HTR-8/SVneo (cell line): ENCODE measurements at places on chromosomes 3 and 15.

GRCh38 chr3:97793420-97794019 lies 28.3 kb upstream of the CRYBG3 start:
- peak; percentile 22 for DNase-seq

DNA sequence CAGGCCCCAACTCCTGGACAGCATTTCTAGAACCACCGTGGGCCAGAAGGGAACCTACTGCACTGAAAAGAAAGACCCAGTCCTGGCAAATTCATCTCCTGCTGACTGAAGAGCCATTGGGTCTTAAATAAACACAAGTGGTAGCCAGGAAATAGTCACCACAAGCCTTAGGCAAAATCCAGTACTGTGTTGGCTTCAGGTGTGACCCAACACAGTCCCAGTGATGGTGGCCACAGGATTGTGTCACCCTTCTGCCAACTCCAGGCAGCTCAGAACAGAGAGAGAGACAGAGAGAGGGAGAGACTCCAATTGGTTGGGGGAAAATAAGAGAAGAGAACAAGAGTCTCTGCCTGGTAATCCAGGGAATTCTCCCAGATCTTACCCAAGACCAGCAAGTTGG lies 23.1 kb downstream of the NEDD4 start:
- DNase-seq: no peak

DNA sequence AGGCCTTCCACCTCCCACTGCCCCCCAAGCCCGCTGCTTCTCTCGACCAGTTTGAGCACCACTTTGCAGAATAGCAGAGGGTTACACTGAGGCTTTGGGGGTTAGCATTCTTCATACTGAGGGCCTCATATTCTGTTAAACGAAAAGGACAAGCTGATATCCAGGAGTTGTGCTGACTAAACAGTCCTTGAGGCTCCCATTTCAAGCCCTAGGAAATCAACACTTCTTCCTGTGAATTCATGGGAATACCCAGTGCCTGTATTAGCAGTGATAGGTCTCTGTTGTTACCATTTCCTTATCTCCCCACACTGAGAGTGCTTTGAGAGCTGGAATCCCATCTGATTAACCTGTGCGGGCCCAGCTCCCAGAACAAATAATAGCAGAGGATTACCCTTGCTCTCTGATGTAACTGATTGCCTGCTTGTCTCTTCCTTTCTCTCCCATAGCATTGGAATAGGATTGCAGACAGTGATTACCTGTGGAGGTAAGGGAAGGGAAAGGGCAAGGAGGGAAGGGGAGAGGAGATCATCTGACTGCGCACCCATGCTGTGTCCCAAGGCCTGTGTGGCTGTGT lies 930 bp downstream of the FBXW12 start:
- no peak for DNase-seq

GRCh38 chr3:158841387-158841786 lies 39.5 kb downstream of the MFSD1 start:
- no peak for DNase-seq

GRCh38 chr3:35336601-35337000 lies 302.7 kb upstream of the ARPP21 start:
- DNase-seq: no peak

- no peak for DNase-seq
Measured at GRCh38 chr15:84844964-84845363, 27.8 kb downstream of the ALPK3 start.

DNA sequence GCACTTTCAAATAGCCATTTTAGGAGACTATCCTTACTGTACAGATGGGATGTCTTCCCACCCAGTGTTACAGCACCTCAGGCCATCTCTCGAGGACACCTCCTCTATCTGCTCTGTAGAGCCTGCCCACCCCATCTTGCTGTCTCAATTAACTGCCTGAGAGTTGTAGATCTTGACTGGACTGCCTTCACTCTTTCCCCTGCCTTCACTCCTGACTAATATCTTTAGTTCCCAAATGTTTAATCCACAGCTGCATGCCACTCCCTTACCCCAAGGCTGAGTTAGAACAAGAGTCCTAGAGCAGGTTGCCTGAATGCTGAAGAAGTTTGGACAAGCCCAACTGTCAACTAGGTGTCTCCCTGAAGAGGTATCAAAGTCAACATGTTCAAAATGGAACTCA lies 1.3 kb upstream of the PP2D1 start:
- DNase-seq: no peak

DNA sequence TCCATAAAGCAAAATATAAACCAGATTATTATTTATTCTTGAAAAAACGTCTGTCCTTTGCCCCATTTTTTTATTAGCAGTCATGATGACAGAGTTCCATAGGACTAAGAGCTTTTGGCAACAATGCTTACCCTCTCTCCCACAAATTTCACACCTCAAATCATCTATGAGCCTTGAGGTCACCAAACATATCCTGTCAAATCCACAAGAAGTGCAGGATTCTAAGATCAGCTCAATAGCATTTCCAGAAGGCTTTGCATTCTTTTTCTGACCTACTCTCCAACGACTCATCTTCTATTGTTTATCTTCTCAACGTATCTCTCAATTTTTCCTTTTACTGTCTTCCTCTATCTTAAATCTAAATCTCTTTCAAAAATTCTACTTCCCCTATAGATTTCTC lies 619.1 kb upstream of the BCHE start:
- DNase-seq: no peak

- DNase-seq: peak; percentile 17
Measured at GRCh38 chr3:150309557-150309956, 98.5 kb upstream of the TSC22D2 start.

- DNase-seq: no peak
Measured at GRCh38 chr15:58232281-58233065, 94.3 kb downstream of the AQP9 start.

- DNase-seq: no peak
Measured at GRCh38 chr15:90059208-90059985, 42.9 kb downstream of the IDH2 start.

DNA sequence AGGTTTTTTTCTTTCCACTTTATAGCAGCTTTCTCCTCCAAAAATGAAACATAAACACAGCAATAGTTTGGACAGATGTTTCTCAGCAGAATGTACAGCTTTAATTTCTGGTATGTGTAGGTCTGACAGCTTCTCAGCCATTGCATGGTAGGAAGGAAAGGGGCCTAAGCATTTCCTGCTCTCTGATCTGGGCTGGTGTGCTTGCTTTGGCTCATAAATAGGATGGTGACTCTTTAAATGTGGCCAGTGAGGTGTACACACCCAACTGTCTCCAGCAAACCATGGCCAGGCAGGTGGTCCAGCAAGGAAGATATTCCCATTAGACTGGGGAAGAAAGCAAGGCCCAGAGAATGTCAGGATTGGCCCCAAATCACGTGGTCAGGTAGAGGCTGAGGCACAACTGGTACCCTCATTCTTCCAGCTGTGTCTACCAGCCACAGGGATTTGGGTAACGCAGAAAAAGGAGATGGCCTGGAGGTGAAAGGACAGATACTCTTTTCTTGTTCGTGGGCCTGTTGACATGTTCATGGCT lies 52.1 kb downstream of the ITGA11 start:
- DNase-seq: no peak

GRCh38 chr3:61442696-61443095 lies 118.7 kb upstream of the PTPRG start:
- no peak for DNase-seq

DNA sequence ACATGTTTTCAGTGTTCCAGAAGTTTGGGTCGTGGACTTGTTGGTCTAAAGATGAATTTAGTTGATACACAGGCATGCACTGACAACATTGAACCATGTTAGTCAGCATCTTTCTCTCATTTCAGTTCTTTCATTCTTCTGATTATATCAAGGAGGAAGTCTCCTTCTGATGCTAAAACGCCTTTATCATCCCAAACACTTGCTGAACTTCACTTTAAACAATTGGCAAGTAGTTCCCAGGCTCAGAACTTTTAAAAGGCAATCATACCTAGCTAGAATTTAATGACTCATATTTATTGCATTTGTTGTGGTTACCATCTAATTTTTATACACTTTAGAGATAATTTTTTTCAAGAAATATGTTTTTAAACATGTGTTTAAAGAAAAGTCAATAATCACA lies 15.9 kb downstream of the LMCD1 start:
- no peak for DNase-seq

DNA sequence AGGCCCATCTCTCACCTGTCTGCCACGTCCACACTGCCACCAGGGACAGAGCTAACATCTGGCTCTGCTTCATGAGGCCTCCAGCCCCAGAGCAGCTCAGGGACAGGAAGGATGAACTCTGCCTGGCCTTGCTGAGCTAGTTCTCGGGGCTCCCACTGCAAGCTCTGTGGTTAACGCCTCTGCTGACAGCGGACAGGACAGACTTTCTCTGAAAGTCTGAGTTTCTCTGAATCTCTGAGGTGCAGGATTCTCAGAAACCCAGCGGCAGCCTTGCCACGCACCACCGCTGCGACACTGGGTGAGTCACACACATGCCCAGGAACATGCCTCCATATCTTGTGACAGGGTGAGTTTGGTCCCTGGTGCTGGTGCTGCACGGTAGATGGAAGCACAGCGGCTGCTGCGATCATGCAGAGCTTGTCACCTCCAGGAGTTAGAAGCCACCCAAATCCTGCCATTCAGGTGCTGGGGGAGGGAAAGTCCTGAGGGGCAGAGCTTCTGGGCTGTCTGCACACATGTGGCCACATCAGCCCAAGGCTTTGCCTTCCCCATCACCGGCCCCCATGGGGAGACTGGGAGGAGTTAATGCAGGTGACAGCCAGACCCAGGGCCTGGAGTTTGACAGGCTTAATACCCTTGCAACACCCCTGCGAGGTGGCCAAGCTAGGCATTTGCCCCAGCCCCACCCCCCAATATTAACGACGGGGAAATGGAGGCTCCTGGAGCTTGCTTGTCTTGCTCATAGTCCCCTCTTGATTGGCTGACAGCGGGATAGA lies 267.0 kb downstream of the PLCL2 start:
- no peak for DNase-seq

GRCh38 chr3:14991151-14991742 lies 43.9 kb downstream of the NR2C2 start:
- DNase-seq: no peak

DNA sequence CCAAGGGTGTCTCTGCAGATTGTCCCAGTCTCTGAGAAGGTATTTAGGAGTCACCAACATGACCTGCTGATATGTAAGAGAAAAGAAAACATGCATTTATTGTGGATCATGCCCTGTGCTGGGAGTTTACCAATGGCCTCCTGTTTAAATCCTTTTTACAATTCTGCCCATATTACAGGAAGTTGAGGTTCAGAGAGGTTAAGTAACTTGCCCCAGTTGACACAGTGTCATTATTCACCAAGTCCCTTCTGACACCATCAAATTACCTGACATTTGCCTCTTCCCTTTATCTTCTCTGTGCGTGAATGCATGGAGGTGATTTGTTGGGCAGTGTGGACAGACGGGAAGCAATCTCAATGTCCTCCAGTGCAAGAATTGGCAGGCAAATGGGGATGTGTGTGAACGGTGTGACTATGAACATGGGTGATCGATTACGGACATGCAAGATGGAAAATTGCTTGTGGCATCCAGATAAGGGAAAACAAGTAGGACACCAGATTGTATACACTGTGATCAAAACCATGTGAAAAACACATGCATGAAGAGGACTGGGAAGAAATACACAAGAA lies 27.3 kb downstream of the ZNF710 start:
- DNase-seq: no peak

DNA sequence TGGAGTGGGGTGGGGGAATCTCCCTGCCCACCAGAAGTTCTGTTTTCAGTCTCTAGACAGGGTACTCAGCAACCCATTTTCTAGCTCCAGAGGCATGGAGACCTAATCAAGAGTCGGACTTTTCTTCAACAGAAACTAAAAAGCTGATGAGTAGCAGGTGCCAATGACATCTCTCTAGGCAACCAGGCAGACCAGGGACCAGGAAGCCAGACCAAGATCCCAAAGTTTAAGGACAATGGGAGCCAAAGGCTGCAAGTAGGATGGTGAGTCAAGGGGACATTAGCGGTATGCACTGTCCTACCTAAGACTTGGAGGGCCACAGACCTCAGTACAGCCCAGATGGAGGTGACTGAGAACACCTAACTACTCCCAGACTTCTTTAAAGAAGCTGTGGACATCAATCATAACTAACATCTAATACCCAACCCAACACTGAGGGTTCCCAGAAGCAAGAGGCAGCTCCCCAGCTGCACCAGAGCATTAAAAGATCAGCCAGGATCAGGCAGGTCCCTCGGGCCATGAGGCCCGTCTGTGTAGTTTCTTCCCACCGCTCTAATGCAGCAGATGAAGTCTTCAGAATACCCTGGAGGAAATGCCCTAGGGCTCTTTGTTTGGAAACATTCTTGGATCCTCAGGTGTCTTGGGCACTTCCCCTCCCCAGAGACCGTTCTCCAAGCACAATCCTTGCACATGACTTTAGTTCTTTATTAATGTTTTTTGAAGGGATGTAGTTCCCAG lies 979 bp downstream of the CCDC71 start:
- DNase-seq: no peak

GRCh38 chr3:45783667-45784066 lies 12.7 kb downstream of the SLC6A20 start:
- no peak for DNase-seq

DNA sequence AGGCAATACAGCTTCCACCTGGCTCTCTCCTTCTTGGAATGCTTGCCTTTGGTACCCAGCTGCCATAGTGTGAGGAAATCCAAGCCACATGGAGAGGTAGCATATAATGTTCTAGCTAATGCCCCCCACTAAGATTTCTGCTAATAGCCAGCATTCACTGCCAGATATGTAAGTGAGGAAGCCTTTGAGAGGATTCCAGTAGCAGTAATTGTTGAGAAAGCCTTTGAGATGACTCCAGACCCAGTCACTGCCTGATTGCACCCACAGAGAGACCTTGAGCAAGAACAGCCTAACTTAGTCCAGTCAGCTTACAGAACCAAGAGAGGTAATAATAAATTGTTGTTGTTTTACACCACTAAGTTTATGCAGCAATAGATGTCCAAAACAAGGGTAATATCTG lies 63.1 kb downstream of the STRIT1 start:
- DNase-seq: no peak

DNA sequence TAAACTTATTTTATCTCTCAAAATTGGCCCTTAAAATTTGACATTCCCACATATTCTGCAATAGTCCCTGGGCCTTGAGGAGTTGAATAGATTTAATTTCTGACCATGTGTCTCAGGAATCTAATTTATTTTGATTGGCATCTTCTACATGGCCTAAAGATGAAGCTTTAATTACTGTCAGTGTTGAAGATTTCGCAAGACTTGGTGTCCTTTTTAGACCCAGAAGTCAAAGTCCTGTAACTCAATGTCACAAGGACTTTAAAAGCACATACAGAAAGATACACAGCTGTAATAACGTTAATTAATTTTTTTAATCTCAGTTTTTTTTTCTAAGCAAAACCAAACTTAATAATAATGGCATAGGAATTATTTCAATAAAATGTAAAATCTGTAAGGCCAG lies 163.9 kb downstream of the SUCNR1 start:
- no peak for DNase-seq

GRCh38 chr3:127074900-127075360 lies 92.0 kb downstream of the PLXNA1 start:
- DNase-seq: no peak
